ENCODE measurements at places on chromosomes 5 and 9.
A peak's percentile ranks its signal among the peaks of the same experiment; 100 is the strongest.

DNA sequence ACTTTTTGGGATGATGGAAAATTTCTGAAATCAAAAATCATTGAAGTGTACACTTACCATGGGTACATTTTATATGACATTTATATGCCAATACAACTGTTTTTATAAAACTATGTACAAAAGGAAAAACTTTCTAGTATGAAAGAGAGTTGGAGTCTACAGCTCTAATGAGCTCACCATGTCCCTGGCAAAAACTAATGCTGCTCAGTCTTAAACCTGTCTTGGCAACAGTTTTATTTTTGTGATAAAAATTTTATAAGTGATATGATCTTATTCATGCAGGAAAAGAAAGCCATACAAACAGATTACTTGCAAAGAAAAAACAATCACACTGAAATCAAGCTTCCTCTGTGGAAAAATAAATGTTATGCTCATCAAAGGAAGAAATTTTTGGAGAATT lies 78.9 kb upstream of the RASEF start:
- H3K4me3 ChIP-seq: no peak overlapping the region
- H3K36me3 ChIP-seq: no peaks in the 10 kb centered on the region
- DNase-seq: no peak
- H3K27ac ChIP-seq: no peak overlapping the region
- no peaks in the 10 kb centered on the region for H3K4me1 ChIP-seq

GRCh38 chr9:87868175-87868574 lies 14.5 kb upstream of the SPATA31E1 start:
- H3K36me3 ChIP-seq: no peaks in the 10 kb centered on the region
- DNase-seq: no peak
- peaks cover 11% of the 10 kb centered on the region for H3K4me1 ChIP-seq
- no peak overlapping the region for H3K4me3 ChIP-seq
- no peak overlapping the region for H3K27ac ChIP-seq
- H3K27me3 ChIP-seq: no peaks in the 10 kb centered on the region

DNA sequence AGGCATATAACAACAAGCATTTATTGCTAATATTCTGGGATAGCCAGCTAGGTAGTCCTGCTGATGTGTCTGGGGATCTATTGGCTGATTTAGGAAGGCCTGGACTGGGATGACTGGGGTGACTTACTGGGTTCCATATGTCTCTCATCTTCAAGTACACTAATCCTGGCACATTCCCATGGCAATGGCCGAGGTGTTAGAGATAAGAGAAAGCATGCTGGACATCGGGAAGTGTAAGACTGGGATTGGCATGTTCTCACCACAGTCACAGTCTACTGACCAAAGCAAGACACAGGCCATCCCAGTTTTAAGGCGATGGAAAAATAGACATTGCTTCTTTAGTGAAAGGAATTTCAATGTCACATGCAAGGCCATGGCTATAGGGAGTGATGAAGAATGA lies 29.7 kb downstream of the F2R start:
- DNase-seq: no peak
- no peak overlapping the region for H3K4me3 ChIP-seq
- H3K27me3 ChIP-seq: no peaks in the 10 kb centered on the region

GRCh38 chr9:79809931-79810330 lies 238.2 kb downstream of the TLE4 start:
- H3K4me1 ChIP-seq: peaks cover 24% of the 10 kb centered on the region
- peak overlapping the region; percentile 52 for H3K4me3 ChIP-seq
- no peaks in the 10 kb centered on the region for H3K27me3 ChIP-seq
- peak; percentile 71 for DNase-seq
- H3K36me3 ChIP-seq: no peaks in the 10 kb centered on the region

- no peaks in the 10 kb centered on the region for H3K36me3 ChIP-seq
- no peak overlapping the region for H3K4me3 ChIP-seq
- no peak for DNase-seq
- peaks cover 9% of the 10 kb centered on the region for H3K4me1 ChIP-seq
- no peaks in the 10 kb centered on the region for H3K27me3 ChIP-seq
Observed at GRCh38 chr9:92749071-92749933, 15.3 kb downstream of the BICD2 start.

DNA sequence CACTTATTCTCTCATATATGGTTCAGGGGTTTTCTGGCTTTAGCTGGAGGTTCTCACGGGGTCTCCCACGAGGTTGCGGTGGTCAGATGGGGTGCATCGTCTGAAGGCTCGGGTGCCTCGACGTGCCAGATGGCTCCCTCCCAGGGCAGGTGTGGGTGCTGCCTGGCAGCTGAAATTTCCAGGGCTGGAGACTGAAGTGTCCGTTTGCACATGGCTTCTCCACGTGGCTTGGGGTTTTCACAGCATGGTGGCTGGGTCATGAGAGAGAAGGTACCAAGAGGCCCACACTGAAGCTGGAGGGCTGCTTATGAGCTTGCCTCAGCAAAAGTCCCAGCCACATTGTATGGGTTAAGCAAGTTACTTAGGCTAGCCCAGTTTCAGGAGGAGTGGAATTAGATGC lies 218.6 kb downstream of the AGTPBP1 start:
- H3K27me3 ChIP-seq: peaks cover 43% of the 10 kb centered on the region
- no peak overlapping the region for H3K4me3 ChIP-seq
- DNase-seq: no peak
- no peaks in the 10 kb centered on the region for H3K36me3 ChIP-seq
- H3K27ac ChIP-seq: no peak overlapping the region

GRCh38 chr5:116484645-116485044 lies 90.0 kb downstream of the SEMA6A start:
- H3K36me3 ChIP-seq: no peaks in the 10 kb centered on the region
- H3K4me3 ChIP-seq: no peak overlapping the region
- no peak overlapping the region for H3K27ac ChIP-seq

- no peaks in the 10 kb centered on the region for H3K36me3 ChIP-seq
- peaks cover 1% of the 10 kb centered on the region for H3K4me1 ChIP-seq
- no peaks in the 10 kb centered on the region for H3K27me3 ChIP-seq
- H3K4me3 ChIP-seq: no peak overlapping the region
- no peak for DNase-seq
- H3K27ac ChIP-seq: no peak overlapping the region
Observed at GRCh38 chr5:139133282-139133681, 64.9 kb downstream of the SIL1 start.

DNA sequence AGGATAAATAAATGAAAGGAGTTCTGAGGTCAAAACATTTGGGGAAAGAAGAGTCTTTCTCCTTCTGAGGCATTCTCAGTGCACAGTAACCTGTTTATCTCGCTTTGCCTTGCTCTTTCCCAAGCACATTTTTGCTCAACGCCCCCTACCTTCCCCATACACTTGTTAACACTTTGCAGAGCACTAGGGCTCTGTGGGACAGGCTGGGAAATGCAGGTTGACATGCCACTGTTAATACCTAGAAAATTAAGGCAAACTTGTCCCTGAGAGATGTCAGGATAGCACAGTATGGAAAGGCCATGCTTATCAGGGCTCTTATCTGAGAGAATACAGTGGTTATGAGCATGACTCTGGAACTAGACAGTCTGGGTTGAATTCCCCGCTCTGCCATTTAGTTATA lies 152.0 kb downstream of the DOCK8 start:
- no peaks in the 10 kb centered on the region for H3K36me3 ChIP-seq
- H3K27me3 ChIP-seq: no peaks in the 10 kb centered on the region
- no peaks in the 10 kb centered on the region for H3K4me1 ChIP-seq
- H3K27ac ChIP-seq: no peak overlapping the region

GRCh38 chr9:74742792-74743730 lies 144.7 kb downstream of the TRPM6 start:
- DNase-seq: peak; percentile 42
- peaks cover 23% of the 10 kb centered on the region for H3K27me3 ChIP-seq
- H3K27ac ChIP-seq: no peak overlapping the region
- no peak overlapping the region for H3K4me3 ChIP-seq

All from PC-3 (cell line).